ENCODE measurements at places on chromosomes 11 and 22.
A peak's percentile ranks its signal among the peaks of the same experiment; 100 is the strongest.

DNA sequence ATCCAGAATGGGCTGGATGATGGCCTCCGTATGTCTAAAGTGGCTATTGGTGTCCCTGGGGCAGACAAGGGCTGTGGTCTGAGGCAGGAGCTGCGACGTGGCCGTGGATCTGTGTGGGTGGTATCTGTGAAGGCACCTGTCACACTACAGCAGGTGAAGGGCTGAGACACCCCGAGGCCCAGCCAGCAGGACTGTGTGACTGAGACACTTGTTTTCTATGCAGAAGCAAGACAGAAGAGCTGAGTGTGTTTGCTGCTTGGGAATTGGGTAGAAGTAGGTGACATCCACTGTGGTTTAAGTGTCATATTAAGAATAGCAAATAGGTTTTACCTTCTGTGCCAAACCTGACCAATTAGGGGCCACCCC, 35.0 kb downstream of the AMPD3 start:
- no peak for DNase-seq

DNA sequence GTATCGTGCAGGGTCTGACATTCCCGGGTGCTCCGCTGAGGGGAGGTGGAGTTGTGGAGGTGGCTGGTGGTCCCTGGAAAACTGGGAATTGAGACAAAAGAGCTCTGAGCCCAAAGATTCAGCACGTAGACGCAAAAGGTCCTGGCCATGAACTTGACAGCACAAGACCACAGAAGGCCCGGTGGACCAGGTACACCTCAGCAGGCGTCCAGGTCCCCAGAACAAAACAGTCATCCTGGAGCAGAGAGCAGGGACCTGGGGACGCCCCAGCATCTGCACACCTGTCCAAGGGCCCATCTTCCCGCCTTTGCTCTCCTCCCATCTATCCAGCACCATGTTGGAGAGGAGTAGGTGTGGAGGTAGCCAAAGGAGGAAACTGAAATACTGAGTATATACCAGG, 13.8 kb upstream of the MB start:
- DNase-seq, result no peak

DNA sequence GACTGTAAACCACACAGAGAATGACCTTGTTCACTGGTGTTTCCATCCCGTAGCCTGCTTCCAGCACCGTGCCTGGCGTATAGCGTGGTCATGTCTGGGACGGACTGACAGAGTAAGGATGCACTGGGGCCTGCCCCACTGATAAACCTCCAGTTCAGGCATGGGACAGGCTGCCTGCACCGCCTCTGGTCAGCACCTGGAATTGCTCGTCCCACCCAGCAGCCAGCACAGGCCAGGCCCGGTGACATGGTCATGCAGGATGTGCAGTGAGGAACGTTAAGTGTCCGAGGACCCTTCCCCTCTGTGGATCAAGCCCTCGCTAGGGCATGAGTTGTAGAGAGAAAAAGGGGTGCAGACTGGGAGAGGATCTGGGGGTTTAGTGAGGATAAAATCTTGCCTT, 44.8 kb downstream of the LMO1 start:
- no peak for DNase-seq

DNA sequence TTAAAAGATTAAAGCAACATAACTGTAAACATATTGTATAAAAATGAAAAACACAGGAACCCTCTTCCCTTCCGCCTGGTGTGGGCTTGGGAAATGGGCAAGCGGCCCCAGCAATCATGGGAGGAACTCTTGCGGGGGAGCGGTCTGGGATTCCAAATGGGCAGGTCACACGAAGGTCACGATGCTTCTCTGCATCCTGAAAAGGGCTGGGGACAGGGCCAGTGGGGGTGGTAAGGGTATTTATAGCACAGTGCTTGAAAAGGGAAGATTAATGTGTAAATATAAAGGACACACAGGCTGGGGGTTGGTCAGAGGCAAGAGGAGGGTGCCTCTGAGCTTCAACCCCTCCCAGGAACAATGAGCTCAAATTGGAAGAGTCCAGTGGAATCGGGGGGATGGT, 46.9 kb upstream of the OR4B1 start:
- DNase-seq, result no peak

GRCh38 chr22:46017166-46017565, 40.2 kb upstream of the WNT7B start:
- DNase-seq, result no peak

DNA sequence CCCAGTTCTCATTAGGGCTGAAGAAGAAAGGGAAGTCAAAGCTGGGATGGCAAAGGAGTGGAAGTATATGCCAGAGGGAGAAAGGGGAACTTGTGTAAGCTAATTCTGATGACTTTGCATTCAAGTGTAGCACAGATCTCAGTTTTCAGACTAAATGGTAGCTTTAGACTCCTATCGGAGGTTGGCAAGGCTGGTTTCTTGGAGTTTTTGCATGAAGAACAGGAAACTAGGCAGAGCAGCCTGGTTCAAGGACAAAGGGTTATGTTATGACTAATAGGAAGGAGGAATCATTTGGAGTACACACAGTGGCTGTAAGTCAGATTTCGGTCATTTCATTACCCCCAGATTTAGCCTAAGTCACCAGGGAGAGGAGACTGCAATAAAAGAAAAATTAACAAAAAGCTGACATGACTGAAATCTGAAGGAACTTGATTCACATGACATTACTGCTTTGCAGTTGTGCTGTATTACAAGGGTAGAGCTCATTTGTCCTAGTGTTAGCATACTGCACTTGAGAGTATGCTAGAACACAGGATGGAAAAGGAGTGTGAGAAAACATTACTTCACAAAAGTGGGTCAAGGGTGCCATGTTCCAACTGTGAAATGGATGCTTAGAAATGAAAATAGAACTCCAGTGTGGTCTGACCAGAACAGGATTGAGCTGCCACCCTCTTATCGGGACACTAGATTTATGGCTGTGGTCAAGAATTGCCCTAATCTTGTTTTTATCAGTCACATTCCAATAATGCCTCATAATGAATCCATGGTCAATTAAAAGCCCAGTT, 23.6 kb downstream of the ADM start:
- no peak for DNase-seq

- no peak for DNase-seq
Measured at GRCh38 chr11:130455483-130456127, 7.2 kb downstream of the ADAMTS15 start.

- peak; percentile 44 for DNase-seq
Measured at GRCh38 chr11:133988686-133989410, 32.1 kb upstream of the IGSF9B start.

DNA sequence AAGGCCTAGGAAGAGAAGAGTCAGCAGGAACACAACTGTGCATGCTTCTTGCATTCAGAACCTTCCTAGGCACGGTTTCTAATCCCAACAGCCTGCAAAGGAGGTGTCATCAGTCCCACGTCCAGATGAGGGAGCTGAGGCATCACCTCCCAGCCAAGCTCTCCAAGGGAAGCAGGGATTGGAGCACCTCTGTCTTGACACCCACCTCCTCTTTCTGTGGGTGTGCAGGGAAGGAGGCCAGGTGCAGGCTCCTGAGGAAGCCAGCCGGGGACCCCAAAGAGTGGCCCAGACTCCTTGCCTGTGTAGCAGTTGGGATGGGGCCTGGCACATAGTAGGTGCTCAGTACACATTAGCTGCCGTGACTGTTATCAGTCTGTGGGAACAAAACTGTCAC, 2.0 kb downstream of the PNPLA5 start:
- no peak for DNase-seq

DNA sequence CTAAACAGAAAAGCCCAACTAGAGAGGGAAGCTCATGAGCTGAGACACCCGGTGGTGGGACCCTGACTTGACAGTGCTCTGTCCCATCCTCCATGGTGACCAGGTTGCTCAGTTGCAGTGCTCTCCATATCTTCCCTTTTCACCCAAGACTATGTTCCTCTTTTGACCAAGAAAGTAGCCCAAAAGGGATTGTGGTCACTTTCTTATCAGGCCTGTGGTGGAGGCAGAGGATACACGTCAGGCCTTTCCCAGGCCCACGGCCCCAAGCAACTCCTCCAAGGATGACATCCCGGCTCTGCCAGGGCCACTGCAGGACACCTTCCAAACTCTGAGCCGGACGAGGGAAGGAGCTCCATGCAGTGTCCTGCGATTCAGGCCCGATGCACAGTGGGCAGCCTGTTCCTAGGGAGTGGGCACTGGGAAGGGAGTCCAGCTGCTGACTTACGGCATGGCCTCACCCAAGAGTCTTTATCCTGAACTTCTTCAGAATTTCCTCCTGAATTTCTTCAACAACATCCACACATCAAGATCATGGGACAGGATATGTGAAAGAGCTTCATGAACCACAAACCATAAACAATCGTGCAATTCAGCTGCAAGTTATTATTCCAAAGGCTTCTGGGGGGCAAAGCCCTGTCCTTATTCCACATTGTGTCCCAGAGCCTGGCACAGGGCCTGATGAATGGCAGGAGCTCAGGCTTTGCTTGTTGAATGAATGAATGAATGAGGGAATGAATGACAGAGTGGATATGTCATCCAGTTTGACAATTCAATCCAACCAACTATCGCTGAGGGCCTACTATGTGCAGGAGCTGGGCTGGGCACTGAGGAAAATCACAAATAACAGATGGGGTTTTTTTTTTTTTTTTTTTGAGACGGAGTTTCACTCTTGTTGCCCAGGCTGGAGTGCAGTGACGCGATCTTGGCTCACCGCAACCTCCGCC, 36.0 kb upstream of the MYH9 start:
- no peak for DNase-seq

- no peak for DNase-seq
Measured at GRCh38 chr22:48428631-48429371, 1398.9 kb downstream of the BRD1 start.

- no peak for DNase-seq
Measured at GRCh38 chr11:112783945-112784322, 177.3 kb upstream of the NCAM1 start.

DNA sequence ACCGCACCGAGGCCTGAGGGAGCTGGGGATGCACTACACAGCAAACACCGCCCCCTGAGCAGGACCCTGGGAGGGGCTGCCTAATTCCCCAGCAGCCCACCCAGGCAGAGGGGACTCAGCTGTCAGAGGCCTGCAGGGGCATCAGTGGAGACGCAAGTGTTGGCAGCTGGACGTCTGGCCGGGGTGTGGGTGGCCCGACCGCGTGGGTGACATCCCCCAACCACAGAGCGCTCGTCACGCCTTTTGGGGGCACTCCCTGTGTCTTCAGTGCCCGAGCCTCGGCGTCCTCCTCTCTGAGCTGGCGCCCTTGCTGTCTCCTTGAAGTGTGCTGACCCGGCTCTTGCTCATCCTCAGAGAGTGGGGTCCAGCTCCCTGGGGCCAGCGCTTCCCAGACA, 150.2 kb downstream of the BRD1 start:
- no peak for DNase-seq

DNA sequence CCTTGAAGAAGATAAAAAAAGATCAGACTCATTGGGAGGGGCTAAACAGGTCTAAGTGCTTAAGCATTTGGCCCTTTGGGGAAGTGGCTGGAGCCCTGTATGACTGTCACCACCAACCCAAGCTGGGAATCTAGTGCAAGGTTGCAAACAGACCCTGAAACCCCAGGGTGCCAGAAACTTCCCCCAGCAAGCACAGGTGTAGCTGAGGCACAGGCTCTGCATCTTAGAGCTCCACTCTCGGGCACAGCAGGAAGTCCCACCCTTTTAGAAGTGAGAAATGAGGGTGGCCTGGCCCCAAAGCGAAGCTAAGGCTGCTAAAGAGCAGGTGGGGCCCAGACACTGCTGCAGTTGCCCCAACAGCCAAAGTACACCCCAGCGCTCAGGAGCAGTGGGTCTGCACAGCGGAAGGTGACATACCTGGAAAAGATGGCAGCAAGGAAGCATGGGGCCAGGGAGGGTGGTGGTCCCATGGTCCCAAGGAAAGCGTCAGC, 5.8 kb upstream of the KDM2A start:
- no peak for DNase-seq

DNA sequence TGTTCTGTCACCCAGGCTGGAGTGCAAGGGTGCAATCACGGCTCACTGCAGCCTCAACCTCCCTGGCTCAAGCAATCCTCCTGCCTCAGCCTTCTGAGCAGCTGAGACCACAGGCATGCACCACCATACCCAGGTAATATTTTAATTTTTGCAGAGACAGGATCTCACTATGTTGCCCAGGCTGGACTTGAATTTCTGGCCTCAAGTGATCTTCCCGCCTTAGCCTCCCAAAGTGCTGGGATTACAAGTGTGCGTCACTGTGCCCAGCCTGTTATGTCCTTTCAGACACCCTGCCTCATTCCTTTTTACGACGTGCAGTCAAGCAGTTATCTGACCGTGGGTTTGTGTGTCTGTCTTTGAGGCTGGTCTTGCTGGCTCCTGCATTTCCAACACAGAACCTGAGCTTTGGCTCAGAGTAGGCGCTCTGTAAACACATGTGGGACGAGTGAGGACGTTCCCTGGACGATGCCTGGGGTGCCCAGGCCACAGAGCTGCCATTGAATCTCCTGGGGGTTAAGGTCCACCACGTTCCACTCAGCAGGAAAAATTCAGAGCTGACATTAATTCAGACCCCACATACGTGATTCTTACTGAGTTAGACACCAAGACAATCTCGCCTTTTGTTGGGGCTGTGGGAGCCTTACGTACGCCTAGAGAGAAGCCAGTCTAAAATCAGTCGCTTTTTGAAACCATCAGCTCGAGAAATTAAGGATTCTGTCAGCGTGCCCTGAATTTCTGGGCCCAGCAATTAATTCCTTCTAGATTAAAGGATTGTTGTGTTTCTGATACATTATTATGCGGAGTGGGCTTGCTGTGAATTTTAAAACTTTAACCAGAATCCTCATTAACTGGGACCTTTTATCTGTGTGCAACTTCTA, 21.5 kb upstream of the EMID1 start:
- DNase-seq, result peak; percentile 28

DNA sequence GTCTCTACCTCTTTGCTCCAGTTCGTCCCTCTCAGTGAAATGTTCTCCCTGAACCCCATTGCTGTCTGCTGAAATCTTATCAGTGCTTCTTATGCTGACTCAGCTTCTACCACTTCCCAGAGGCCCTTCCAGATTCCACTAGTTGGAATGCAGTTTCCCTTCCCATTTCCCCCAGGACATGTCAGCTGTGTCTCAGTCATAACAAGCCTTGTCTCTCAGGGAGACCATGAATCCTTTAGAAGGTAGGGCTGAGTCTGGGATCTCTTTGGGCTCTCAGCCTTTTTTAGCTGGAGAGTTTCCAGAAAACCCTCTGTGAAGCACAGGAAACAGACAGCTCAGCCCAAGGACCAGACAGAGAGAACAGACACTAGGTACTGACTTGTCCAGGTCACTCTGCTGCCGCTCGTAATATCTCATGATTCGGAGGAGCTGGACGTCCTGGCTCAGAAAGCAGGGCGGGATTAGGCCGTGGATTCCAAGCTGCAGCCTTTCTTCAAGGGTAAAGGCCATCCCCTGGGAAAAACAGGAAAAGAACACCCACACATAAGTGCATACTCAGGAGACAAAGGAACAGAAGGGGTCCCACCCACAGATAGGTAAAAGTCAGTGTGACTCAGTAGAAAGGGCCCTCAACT, 113.0 kb downstream of the ME3 start:
- no peak for DNase-seq
